ENCODE measurements at places on chromosomes 6 and 20.

GRCh38 chr6:31510007-31510406, 12.1 kb downstream of the MICB start:
- no peak for DNase-seq

DNA sequence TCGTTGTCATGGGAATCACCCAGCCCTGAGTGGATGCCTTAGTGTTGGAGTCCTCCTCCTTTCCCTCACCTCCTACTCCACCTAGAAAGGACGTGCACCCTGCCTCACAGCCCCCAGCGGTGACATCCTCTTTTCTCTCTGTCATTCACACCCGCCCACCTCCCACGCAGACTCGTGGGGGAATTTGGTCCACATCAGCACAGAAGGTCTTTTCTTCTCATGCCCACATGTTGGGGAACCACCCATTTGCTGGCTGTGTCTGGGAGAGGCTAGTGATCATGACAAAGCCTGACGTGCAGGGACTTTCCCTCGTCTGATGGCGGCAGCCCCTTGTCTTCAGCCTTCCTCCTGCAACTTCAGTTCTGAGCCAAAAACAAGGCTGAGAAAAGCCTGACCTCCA, 96.0 kb upstream of the CNKSR3 start:
- no peak for DNase-seq

- no peak for DNase-seq
Measured at GRCh38 chr20:63819224-63819921, 11.7 kb downstream of the ZBTB46 start.

DNA sequence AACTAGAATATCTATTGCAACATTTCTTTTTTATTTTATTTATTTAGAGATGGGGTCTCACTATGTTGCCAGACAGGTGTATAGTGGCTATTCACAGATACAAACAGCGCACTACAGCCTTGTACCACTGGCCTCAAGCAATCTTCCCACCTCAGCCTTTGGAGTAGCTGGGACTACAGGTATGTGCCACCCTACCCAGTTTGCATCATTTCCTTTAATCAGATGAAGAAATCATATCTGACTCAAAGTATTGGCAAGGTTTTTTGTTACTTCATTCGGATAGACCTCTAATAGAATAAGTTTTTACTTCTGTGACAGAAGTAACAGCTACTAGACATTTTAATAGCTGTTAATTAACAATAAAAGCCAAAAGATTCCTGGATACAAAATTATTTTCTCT, 153.9 kb downstream of the CDK19 start:
- DNase-seq, result no peak

DNA sequence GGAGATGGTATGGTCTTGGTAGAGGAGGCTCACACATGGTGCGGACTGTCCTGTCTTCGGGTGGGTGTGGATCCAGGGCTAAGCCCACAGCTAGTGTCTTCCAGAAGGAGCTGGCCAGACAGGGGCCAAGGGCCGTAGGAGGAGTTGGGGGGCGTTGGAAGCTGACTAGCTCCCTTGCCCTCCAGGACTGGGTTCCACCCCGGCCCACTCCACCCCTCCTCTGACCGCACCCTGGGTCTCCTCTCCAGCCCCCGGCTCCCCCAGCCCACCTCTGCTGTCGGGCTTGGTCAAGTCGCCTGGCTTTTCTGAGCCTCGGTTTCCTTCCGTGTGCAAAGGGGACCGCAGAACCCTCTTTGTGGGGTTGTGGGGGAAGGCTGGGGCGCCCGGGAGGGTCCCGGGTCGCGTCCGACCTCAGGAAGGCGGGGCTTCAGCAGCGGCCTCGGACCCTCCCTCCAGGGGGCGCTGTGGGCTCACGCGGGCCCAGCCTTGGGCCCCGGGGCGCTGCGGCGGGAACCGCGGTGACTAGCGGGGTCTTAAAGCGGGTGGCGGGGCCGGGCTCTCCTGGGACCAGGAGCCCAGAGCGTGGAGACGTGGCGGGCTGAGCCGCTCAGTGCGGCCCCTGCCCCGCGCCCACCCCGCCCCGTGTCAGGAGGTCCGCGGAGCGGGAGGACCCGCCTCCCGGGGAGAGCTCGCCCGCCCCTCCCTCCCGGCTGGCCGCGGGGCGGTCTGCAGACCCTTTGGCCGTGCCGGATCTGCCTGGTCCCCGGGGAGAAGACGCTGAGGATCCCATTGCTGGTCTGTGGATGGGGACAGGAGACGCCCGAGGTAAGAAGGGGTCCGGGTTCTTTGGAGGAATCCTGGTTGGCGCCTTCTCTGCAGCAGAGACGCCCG, 5.4 kb downstream of the NPBWR2 start:
- no peak for DNase-seq

- no peak for DNase-seq
Measured at GRCh38 chr6:146553377-146554135, 9.9 kb downstream of the RAB32 start.

DNA sequence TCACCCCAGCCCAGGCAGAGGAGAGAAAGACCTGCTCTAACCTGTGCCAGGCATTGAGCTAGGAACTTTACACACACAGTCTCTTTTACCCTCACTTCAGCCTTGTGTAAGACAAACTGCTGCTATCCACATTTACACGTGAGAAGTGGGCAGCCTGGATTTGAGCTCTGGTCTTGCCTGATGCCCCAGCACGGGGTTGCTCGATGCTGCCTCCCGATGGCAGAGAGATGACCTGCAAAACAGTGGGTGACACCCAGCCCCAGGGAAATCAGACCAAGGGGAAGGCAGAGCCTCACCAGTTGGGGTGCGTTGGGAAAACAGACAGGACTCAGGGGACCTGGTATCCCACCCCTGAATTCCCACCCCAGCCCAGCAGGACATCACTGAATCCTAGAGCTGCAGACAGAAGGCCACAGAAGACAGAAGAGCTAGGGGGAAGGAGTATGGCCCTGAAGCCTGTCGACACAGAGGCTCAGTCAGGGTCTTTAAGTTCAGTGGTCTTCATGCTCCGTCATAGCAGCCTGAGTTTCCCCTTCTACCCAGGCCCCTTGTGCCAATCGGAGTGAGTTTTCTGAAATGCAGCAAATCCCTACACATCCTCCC, 990 bp downstream of the BPI start:
- DNase-seq, result no peak

GRCh38 chr20:25355011-25355595, 35.5 kb downstream of the ABHD12 start:
- no peak for DNase-seq

- no peak for DNase-seq
Measured at GRCh38 chr6:111759331-111759835, 113.9 kb downstream of the FYN start.

GRCh38 chr6:119447921-119448320, 98.4 kb upstream of the MAN1A1 start:
- no peak for DNase-seq

- DNase-seq, result no peak
Measured at GRCh38 chr6:97669191-97670031, 386.4 kb upstream of the MMS22L start.

DNA sequence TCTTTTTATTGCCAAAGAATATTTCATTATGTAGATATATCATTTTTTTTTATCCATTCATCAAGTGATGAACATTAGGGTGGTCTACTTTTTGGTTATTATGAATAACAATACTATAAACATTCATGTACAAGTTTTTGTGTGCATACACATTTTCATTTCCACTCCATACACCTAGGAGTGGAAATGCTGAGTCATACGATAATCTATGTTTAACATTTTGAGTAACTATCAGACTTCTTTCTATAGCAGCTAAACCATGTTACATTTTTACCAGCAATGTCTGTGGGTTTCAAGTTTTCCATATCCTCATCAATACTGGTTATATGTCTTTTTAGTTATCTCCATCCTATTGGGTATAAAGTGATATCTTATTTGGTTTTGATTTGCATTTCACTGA, 65.7 kb downstream of the PRSS35 start:
- DNase-seq, result no peak

- no peak for DNase-seq
Measured at GRCh38 chr6:168393126-168393870, 47.7 kb upstream of the SMOC2 start.

- no peak for DNase-seq
Measured at GRCh38 chr6:4023240-4023639, 55.7 kb downstream of the FAM217A start.

- DNase-seq, result no peak
Measured at GRCh38 chr6:152441902-152442301, 195.3 kb downstream of the SYNE1 start.

DNA sequence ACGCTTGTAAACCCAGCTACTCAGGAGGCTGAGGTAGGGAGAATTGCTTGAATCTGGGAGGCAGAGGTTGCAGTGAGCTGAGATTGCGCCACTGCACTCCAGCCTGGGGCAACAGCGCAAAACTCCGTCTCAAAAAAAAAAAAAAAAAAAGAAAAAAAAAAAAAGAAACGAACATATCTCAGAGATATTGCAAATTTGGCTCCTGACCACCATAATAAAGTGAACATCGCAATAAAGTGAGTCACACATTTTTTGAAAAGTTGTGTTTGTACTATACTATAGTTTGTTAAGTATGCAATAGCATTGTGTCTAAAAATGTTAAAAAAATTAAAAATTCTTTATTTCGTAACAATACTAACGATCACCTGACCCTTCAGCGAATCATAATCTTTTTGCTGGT, 13.3 kb downstream of the RSPH9 start:
- DNase-seq, result no peak

- DNase-seq, result no peak
Measured at GRCh38 chr6:122472022-122472340, 374 bp upstream of the SERINC1 start.

- DNase-seq, result no peak
Measured at GRCh38 chr20:49187330-49187850, 744 bp downstream of the STAU1 start.

GRCh38 chr6:144265390-144265789, 19.7 kb upstream of the UTRN start:
- peak; percentile 25 for DNase-seq

DNA sequence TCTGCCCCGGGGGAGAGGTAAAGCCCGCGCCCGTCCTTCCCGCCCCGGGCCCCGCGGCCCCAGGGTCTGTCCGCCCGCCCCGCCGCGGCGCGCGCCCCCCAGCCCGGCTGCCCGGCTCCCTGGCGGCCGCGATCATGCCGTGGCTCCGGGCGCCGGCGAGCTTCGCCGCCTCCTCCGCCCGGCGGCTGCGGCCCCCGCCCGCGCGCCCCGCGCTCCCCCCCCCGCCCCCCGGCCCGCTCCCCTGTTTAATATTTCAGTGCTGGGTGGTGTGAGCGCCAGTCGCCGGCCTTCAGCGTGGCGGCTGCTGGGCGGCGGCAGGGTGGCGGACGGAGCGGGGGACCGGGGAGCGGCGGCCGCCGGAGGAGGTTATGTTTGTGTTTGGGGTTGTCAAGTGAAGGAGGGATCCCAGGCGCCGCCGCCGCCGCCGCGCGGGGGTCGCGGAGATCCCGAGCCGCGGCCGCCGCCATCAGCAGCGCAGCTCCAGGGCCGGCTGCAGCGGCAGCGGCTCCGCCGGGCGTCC, at the start of gene HIVEP1:
Gene HIVEP1, plus strand, starts transcription at position 275 of the 520 bp plus-strand sequence. CDS start 3,317 bp downstream, outside the sequence.
- DNase-seq, result no peak

DNA sequence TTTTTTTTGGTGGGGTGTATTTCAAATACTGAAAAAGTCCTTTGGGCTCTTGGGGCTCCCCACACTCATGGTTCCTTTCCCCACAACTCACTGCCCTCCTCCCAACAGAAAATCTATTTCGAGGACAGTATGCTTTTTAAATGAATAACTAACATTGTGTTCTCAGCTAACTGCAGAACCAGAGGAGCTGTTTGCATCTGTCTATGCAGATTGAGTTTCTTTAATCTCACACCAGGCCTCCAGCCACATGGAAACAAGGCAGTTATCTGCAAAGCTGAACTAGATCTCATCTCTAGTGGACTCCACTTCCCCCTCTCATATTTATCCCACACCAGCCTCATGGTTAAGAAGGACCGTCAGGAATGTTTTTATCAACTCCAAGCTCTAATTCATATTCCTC, 955.1 kb downstream of the KIF16B start:
- DNase-seq, result no peak

GRCh38 chr6:163897669-163898068, 483.2 kb downstream of the QKI start:
- no peak for DNase-seq

GRCh38 chr6:393391-394221, 2.1 kb downstream of the IRF4 start:
- no peak for DNase-seq

- DNase-seq, result no peak
Measured at GRCh38 chr6:137190583-137191094, 17.2 kb upstream of the IL22RA2 start.

DNA sequence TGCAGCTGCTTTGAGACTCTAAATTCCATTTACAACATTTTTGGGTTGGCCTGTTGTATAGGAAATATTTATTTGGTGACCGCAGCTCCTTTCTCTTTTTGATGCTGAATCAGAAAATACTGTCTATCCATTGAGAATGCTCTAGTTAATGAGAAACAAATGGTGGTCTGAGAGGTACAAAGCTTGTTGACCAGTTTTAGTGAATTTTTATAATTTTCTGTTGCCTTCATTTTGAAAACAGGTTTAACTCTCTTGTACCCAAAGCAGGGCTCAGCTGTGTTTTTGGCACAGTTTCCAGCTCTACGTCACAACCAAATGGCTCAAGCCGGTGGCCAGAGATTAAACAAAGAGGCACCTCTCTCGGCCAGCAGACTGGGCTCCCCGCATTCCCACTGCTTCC, 113.2 kb downstream of the FNDC1 start:
- no peak for DNase-seq

GRCh38 chr6:43951063-43951755, 176.0 kb downstream of the MRPL14 start:
- DNase-seq, result no peak

DNA sequence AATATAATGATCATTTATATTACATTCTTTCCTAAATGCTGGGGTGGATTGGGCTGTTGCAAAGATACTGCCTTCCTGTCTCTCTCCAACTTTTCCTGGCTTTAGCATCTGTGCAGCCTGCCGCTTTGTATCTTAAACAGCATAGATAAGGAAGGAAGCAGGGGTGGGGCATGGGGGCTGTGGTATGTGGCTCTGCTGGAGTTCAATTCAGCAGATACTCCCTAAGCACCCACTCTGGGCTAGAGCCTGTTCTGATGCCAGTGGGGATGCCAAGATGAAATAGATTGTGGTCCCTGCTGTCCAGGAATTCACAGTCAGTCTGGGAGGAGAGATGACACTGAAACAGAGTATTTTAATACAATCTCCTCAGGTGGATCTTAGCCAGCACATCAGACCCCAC, 56.8 kb downstream of the EIF2S2 start:
- DNase-seq, result no peak

All from skeletal muscle cell (primary cell).